ENCODE measurements at places on chromosomes 1 and 21. TPM values are rescaled to one million over a fixed set of nuclear protein-coding genes. Genes with fewer than 3 reads are reported as not detected.

The NPR1 gene
- 3.0 TPM for total RNA-seq

The MAP10 gene
- total RNA-seq: 2.6 TPM

DNA sequence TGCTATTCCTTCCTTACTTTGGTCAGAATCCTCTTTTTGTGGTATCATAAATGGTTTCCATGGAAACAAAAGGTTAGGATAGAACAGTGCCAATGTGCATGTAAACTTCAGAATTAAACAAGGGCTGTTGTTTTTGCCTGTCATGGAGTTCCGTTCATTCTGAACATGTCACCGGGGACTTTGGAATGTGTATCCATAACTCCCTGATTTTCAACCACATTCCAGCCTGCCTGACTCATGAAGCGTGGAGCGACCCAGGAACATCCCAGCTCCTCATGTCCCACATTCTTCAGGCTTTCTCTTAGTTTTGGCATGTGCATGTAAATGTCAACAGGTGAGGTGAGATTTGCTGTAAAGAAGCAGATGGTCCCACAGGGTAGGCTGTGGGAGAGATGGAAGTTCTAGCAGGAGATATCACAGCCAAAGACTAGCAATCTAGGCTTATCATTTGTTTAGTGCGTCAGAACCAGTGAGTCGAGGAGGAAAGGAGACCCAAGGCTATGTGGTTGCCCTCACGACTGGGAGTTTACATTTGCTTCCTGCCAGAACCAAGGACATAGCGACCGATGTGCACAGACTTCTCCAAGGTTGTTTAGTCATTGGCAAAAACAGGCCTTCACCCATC is 23.0 kb upstream of the DNAJC11 start:
- H3K27ac ChIP-seq: no peak overlapping the region
- no peak for DNase-seq
- no peaks in the 10 kb centered on the region for H3K36me3 ChIP-seq
- H3K4me1 ChIP-seq: no peaks in the 10 kb centered on the region

- no peaks in the 10 kb centered on the region for H3K36me3 ChIP-seq
- no peak for DNase-seq
- H3K4me1 ChIP-seq: no peaks in the 10 kb centered on the region
- H3K27ac ChIP-seq: no peak overlapping the region
- H3K27me3 ChIP-seq: no peaks in the 10 kb centered on the region
Observed at GRCh38 chr1:201226178-201226514, 35.5 kb downstream of the IGFN1 start.

DNA sequence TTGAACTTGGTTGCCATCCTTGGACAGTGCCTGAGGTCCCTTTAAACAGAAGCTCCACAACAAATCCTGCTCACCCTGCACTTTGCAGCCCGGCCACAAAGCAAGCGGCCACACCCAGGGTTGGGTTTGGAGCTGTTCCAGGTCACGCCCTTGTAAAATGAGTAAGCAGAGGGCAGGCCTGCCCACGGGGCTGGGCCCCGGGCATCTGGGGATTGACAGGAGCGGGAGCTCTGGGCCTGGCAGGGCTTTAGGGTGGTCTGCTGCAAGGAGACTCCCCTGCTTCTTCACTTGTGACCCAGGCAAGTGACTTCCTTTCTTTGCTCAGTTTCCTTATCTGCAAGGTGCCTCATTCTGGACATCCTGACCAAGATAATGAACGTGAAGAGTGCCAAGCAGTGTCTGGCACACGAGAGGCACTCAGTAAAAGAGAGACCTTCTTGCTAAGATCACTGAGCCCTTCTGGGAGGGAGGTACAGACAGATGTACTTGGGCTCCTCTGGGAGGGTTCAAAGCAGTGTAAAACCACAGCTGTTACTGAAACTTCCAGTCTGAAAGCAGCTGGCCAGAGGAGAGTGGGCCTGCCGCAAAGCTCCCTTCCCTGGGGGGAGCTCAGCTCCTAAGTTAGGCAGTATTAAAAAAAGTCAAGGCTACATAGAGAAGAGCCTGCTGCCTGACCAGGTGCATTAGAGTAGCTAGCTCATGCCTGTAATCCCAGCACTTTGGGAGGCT is 2.6 kb downstream of the E2F2 start:
- H3K4me3 ChIP-seq: no peak overlapping the region
- H3K27me3 ChIP-seq: no peaks in the 10 kb centered on the region
- H3K4me1 ChIP-seq: peaks cover 23% of the 10 kb centered on the region
- DNase-seq: peak; percentile 71
- peak overlapping the region; percentile 73 for H3K27ac ChIP-seq

DNA sequence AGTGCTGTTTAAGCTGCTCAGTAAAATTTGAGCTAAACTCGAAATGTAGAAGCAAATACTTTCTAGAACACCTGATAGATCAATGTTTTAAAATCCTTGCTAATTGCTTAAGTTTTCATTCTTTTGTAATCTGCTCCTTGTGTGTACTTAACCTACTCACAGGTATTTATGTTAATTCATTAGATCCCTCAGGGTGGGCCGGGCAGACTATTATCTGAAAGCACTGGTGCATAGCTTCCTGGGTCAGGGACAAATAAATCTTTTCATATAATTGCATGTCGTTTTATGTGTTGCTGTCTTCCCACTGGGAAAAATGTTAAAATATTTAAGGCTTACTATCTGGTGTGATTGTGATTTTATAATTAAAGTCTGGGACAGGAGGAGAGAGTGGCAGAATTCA is 440.5 kb downstream of the SMYD3 start:
- no peak for DNase-seq
- no peaks in the 10 kb centered on the region for H3K27me3 ChIP-seq
- no peak overlapping the region for H3K4me3 ChIP-seq
- H3K36me3 ChIP-seq: no peaks in the 10 kb centered on the region
- H3K27ac ChIP-seq: no peak overlapping the region

GRCh38 chr1:117295001-117295400 is 72.2 kb upstream of the MAN1A2 start:
- H3K4me3 ChIP-seq: no peak overlapping the region
- H3K27ac ChIP-seq: no peak overlapping the region
- H3K27me3 ChIP-seq: no peaks in the 10 kb centered on the region
- no peak for DNase-seq

The KCNA3 gene
- 0.20 TPM for total RNA-seq

The CFAP45 gene
- total RNA-seq: not detected

The RYR2 gene
- 0.16 TPM for total RNA-seq

DNA sequence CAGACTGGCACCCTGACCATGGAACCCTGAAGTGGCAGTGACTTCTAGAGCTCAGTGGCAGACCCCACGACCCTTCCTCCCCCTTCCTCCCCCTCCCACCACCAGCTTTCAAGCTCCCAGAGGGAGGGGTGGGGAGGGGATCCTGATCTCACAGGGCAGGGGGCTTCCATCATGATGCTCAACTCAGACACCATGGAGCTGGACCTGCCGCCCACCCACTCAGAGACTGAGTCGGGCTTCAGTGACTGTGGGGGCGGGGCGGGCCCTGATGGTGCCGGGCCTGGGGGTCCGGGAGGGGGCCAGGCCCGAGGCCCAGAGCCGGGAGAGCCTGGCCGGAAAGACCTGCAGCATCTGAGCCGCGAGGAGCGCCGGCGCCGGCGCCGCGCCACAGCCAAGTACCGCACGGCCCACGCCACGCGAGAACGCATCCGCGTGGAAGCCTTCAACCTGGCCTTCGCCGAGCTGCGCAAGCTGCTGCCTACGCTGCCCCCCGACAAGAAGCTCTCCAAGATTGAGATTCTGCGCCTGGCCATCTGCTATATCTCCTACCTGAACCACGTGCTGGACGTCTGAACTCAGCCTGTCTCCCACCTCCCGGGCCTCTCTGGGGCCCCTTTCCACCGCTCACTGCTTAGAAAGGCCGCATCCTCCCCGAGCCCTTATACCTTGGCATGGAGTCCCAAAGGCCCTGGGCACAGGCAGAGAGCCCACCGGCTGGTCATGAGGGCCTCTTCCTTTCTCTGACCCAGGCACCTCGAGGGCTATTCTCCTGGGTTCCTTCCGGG is 3.9 kb downstream of the NHLH1 start:
- H3K4me3 ChIP-seq: no peak overlapping the region
- peaks cover 2% of the 10 kb centered on the region for H3K27me3 ChIP-seq
- no peaks in the 10 kb centered on the region for H3K36me3 ChIP-seq
- no peak for DNase-seq

The C1orf141 gene
- total RNA-seq: not detected

DNA sequence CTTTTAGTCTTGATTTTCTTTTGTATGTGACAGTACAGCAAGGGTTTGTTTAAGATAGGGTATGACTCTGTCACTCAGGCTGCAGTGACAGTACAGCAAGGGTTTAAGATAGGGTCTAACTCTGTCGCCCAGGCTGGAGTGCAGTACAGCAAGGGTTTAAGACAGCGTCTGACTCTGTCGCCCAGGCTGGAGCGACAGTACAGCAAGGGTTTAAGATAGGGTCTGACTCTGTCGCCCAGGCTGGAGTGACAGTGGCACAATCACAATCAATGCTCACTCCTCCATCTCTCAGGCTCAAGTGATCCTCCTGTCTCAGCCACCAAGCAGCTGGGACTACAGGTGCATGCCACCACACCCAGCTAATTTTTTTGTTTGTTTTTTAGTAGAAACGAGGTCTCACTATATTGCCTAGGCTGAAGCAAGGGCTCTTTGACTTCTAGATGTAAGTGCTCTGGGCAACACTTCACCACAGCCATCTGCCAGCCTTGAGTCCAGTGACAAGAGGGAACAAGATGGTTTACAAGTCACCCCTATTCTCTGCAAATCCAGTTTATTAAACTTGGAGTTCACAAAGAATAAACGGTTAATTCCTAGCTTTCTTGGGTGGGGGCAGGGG is 965 bp upstream of the SH2D5 start:
- peaks cover 9% of the 10 kb centered on the region for H3K36me3 ChIP-seq
- no peaks in the 10 kb centered on the region for H3K27me3 ChIP-seq
- peak overlapping the region; percentile 55 for H3K4me3 ChIP-seq

The AMY2A gene
- not detected for total RNA-seq

The VANGL2 gene
- 0.78 TPM for total RNA-seq

The SLC35F3 gene
- total RNA-seq: not detected

The CD1D gene
- total RNA-seq: 0.58 TPM

DNA sequence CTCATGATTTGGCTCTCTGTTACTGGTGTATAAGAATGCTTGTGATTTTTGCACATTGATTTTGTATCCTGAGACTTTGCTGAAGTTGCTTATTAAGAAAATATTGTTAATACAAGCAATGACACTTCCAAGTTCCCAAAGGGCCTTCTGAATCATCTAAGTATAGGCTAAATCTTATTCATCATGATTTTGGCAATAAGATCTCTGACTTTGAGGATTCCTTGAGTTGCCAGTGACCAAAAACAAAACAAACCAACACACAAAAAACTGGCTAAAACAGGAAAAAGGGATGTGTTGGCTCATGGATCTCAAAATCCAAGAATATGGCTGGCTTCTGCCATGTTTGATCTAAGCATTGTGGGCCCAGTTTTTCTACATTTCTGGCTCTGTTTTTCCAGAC is 163.4 kb downstream of the HHIPL2 start:
- no peak overlapping the region for H3K27ac ChIP-seq
- no peaks in the 10 kb centered on the region for H3K4me1 ChIP-seq
- no peaks in the 10 kb centered on the region for H3K36me3 ChIP-seq
- no peak overlapping the region for H3K4me3 ChIP-seq
- no peaks in the 10 kb centered on the region for H3K27me3 ChIP-seq

GRCh38 chr21:43929217-43929971 is 64.4 kb downstream of the AGPAT3 start:
- no peaks in the 10 kb centered on the region for H3K27me3 ChIP-seq
- H3K4me3 ChIP-seq: peak overlapping the region; percentile 29
- H3K4me1 ChIP-seq: peaks cover 81% of the 10 kb centered on the region
- DNase-seq: peak; percentile 91

The B4GALT2 gene
- total RNA-seq: 65.9 TPM

GRCh38 chr1:63867429-63868176 is 93.8 kb downstream of the ROR1 start:
- no peaks in the 10 kb centered on the region for H3K4me1 ChIP-seq
- DNase-seq: no peak
- H3K27me3 ChIP-seq: no peaks in the 10 kb centered on the region
- no peaks in the 10 kb centered on the region for H3K36me3 ChIP-seq
- H3K4me3 ChIP-seq: no peak overlapping the region

DNA sequence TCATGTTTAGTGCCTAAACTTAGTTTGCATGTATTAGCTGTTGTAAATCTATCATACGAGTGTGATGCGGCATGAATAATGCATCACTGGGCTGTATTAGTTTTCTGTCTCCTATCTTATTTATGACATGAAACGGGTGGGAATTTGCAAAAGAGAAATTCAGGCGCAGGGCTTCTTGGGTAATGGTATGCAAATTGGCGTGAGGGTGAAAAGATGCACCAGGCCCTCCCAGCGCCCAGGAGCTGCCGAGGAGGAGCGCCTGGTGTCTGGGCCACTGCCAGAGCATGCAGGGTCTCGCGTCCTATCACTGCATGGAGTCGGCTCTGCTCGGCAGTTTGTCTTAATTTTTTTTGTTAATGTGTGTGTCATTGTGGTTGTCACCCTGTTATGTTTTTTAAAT is 82.9 kb upstream of the ACTL8 start:
- H3K27me3 ChIP-seq: no peaks in the 10 kb centered on the region
- H3K36me3 ChIP-seq: peaks cover 4% of the 10 kb centered on the region
- no peak overlapping the region for H3K27ac ChIP-seq
- no peak for DNase-seq
- peaks cover 26% of the 10 kb centered on the region for H3K4me1 ChIP-seq
- H3K4me3 ChIP-seq: no peak overlapping the region

The CYP4Z1 gene
- 2.1 TPM for total RNA-seq

GRCh38 chr1:162284206-162284955 is 92.3 kb downstream of the SPATA46 start:
- no peaks in the 10 kb centered on the region for H3K27me3 ChIP-seq
- peaks cover 16% of the 10 kb centered on the region for H3K4me1 ChIP-seq
- H3K36me3 ChIP-seq: no peaks in the 10 kb centered on the region
- H3K4me3 ChIP-seq: no peak overlapping the region
- no peak overlapping the region for H3K27ac ChIP-seq

The C4BPA gene
- total RNA-seq: not detected

DNA sequence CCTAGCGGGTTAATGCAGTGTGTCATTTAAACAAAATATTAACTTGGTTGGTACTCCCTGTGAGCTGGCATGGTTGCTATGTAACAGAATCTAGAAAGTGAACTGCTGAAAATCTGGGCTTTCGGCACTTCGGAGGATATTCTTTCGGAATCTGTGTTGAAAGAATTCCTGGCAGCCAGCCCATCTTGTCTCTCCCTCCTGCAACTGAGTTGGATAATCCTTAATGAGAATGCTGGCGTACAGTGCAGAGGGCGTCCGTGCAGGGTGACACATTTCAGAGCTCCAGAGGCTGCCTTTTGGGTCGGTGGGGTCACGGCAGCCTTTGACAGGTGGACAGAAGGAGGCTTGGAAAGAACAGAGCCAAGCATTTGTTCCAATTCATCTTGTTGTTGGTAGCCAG is 3.7 kb downstream of the KAZN start:
- peak; percentile 9 for DNase-seq
- H3K27me3 ChIP-seq: peaks cover 36% of the 10 kb centered on the region
- H3K4me3 ChIP-seq: no peak overlapping the region
- no peak overlapping the region for H3K27ac ChIP-seq

- no peak overlapping the region for H3K4me3 ChIP-seq
- H3K27me3 ChIP-seq: no peaks in the 10 kb centered on the region
- H3K27ac ChIP-seq: no peak overlapping the region
- H3K36me3 ChIP-seq: peaks cover 75% of the 10 kb centered on the region
Observed at GRCh38 chr1:25828491-25828890, 8.7 kb downstream of the MTFR1L start.

The DIRAS3 gene
- total RNA-seq: 0.71 TPM

The ELAPOR1 gene
- total RNA-seq: not detected

GRCh38 chr1:64891448-64891825 is 74.9 kb downstream of the JAK1 start:
- H3K27me3 ChIP-seq: no peaks in the 10 kb centered on the region
- peak overlapping the region; percentile 5 for H3K4me3 ChIP-seq
- peaks cover 92% of the 10 kb centered on the region for H3K4me1 ChIP-seq
- no peaks in the 10 kb centered on the region for H3K36me3 ChIP-seq
- peak overlapping the region; percentile 73 for H3K27ac ChIP-seq

The ANKRD65 gene
- total RNA-seq: 1.8 TPM
